ENCODE measurements at places on chromosomes 3 and 15.

DNA sequence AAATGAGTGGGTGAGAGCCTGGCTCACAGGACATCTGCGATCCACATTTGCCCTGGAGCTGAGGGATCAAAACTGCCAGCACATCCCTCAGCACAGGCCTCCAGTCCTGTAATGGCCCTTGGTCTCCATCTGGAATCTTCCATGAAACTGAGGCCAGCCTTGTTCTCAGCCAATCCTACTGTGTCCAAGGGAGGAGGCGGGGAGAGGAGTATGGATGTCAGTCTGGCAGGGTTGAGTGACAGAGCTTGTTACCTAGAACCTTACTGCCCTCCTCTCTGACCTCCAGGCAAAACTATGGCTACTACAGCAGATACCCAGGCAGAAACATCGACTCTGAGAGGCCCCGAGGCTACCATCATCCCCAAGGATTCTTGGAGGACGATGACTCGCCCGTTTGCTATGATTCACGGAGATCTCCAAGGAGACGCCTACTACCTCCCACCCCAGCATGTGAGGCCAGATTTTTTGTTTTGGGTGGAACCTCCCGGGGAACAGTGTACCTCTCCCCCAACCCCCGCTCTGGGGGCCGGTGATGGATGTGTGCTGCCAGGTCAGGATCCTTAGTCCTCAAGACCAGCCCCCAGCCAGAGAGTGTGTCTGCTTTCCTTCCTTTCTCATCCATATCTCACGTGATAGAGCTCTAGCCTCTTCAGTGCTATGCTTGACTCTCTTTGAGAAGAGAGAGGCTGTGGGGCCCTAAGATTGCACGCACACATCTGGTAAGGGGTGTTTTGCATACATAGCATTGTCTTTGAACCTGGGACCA is 41.3 kb downstream of the CHDH start:
- DNase-seq, result peak; percentile 74

- peak; percentile 96 for DNase-seq
Observed at GRCh38 chr3:170614214-170614966, 28.5 kb upstream of the SLC7A14 start.

- no peak for DNase-seq
Observed at GRCh38 chr3:164832216-164832615, 246.1 kb downstream of the SI start.

- DNase-seq, result peak; percentile 46
Observed at GRCh38 chr3:190024912-190025311, 95.8 kb downstream of the P3H2 start.

DNA sequence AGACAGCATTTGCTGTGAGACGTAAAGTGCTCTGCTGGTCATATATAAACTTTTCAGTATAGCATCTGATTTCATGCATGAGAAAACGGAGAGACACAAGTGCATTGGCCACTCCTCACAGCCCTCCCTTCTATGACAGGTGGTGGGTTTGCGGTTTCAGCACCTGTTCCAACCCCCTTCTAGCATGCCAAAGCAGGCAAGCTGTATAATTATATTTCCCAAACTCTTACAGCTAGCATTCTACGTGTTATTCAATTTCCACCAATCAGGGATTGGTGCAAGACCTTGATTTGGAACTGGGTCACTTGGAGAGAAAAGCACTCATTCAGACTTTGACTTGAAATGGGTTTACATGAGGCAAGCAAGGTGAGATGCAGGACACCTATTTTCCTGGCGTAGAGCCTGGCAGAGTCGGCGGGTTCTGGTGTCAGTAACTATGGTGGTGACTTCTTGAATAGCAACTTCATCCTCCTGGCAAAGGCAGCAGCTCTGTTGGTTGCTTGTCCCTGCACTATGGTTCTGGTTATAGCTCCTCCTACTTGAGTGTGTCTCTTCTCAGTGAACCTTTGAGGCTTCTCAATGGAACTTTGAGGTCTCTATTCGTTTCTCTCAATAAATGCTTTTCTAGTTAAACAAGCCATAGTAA is 356.5 kb downstream of the TBL1XR1 start:
- no peak for DNase-seq

GRCh38 chr3:191020730-191021396 is 158.4 kb upstream of the GMNC start:
- DNase-seq, result no peak

- DNase-seq, result peak; percentile 53
Observed at GRCh38 chr3:36597422-36597821, 166.9 kb downstream of the DCLK3 start.

Measured in fibroblast of mammary gland (primary cell).